ENCODE measurements at places on chromosomes 2 and 18.

- DNase-seq, result no peak
Observed at GRCh38 chr2:68686178-68686577, 42.8 kb downstream of the PROKR1 start.

- no peak for DNase-seq
Observed at GRCh38 chr2:233416706-233417105, 62.4 kb downstream of the DGKD start.

DNA sequence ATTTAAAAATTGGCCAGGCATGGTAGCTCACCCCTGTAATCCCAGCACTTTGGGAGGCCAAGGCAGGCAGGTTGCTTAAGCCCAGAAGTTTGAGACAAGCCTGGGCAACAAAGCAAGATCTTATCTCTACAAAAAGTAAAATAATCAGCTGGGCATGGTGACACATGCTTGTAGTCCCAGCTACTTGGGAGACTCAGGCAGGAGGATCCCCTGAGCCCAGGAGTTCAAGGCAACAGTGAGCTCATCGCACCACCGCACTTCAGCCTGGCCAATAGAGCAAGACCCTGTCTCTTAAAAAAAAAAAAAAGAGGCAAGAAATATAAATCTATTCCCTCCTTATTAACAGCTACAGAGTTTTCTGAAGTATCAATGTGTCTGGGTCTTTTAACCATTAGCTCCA lies 51.9 kb downstream of the ESCO1 start:
- DNase-seq, result no peak

DNA sequence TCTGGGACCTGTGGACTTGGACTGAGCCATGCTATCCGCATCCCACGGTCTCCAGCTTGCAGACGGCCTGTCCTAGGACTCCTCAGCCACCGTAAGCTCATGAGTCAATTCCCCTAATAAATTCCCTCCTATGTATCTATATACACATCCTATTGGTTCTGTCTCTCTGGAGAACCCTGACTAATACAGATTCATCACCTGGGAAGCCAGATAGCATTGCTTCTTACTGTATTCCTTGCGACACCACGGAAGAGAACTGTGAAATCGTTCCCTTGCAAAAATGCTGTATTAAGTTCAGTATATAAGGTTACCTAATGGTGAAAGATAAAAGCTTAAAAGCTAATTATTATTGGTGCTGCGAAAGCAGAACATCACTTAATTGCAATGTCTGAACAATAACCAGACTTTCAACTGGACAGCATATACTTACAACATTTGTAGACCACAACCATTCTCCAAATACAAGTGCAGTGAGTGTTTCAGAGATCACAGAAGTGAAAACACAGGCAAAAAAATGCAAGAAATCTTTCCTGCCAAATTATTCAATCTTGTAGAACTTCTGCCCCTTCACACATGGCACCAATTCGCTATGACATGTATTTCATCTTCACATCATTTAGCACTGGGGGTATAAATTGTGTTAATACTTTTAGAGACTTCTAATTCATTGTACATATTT lies 352.9 kb downstream of the TXNL1 start:
- peak; percentile 88 for DNase-seq

DNA sequence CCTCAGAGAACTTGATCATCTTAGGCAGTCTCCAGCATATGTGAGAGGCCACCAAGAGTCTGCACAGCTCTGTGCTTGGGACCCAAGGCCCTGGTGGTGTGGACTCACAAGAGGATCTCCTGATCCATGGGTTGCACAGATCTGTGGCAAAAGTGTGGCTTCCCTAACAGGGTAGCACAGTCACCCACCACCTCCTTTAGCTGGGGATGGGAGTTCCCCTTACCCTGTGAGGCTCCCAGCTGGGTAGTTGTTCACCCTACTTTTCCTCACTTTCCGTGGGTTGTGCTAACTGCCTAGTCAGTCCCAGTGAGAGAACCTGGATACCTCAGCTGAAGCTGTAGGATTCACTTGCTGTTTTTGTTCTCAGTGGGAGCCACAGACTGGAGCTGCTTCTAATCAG lies 123.7 kb downstream of the FTCDNL1 start:
- DNase-seq, result no peak

GRCh38 chr2:239440511-239440959 lies 39.7 kb upstream of the HDAC4 start:
- DNase-seq, result no peak

DNA sequence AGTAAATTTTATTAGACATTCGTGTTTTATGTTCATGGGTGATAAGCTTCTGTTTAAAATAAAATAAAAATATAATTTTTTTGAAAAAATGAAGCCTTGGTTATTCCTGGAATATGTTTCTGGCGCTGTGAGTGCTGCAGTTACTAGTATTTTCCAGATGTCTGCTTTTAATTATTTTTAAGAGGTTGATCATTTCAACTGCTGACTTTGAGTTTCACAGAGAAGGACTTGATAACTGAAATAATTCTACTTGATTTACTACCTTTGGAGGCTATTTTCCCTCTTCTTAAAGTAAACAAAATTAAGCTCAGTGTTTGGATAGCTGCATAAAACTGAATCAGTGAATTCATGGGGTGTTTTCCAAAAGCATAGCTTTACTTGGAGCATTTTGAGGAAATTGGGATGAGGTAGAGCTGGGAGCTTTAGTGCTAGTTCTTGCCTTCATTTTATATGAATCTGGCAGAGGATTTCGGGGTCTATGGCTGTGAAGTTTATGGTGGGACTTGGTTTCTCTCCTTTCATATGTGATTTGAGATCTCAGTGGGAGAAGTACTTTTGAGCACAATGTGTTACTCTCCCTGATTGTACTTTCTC lies 666.5 kb downstream of the DCDC2C start:
- no peak for DNase-seq

- no peak for DNase-seq
Observed at GRCh38 chr2:206792645-206793044, 27.2 kb downstream of the FASTKD2 start.

DNA sequence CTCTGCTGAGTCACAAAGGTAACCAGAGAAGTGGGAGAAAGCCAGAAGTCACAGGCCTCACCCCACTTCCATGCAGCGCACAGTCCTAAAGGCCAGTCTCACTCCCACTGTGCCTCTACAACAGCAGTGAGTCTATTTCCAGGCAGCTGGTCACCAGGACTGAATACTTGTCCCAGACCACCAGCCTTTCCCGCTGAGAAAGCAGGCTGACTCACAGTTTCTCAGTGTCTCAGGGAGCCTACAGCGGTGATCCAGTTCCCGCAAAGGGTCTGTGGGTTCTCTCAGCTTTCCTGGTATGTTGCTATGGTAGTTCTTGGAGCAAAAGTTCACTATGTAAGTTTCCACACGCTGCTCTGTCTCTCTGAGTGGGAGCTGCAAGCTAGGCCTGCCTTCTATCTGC lies 622.5 kb downstream of the RNF144A start:
- peak; percentile 93 for DNase-seq

DNA sequence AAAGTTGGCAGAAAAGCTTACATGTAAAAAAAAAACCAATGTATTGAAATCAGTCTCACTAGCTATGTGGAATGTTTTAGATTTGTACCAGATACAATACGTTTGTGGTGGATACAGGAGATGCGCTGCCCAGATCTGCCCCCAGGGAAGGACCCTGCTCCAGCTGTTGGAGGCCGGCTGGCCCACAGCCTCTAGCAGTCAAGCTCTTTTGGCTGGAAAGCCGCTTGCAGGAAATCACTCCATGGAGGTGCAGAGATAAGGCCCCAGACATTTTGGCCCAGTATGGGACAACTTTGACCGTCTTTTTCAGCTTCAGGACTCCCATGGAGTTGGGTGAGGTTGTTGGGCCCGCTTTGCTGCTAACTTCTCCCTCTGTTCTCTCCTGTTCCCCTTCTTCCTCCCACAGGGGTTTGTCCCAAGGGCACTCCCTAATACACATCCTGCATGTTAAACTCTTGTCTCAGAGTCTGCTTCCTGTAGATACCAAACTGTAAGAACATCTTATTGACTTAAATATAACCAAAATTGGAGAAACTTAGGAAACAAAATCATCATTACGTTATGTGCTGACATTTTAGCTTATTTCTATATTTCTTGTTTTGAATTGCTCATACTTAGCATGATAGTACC lies 1.7 kb upstream of the QPCT start:
- no peak for DNase-seq

- no peak for DNase-seq
Observed at GRCh38 chr2:23354554-23354953, 30.4 kb upstream of the KLHL29 start.

- DNase-seq, result no peak
Observed at GRCh38 chr2:55134316-55134706, 84.1 kb upstream of the RTN4 start.

DNA sequence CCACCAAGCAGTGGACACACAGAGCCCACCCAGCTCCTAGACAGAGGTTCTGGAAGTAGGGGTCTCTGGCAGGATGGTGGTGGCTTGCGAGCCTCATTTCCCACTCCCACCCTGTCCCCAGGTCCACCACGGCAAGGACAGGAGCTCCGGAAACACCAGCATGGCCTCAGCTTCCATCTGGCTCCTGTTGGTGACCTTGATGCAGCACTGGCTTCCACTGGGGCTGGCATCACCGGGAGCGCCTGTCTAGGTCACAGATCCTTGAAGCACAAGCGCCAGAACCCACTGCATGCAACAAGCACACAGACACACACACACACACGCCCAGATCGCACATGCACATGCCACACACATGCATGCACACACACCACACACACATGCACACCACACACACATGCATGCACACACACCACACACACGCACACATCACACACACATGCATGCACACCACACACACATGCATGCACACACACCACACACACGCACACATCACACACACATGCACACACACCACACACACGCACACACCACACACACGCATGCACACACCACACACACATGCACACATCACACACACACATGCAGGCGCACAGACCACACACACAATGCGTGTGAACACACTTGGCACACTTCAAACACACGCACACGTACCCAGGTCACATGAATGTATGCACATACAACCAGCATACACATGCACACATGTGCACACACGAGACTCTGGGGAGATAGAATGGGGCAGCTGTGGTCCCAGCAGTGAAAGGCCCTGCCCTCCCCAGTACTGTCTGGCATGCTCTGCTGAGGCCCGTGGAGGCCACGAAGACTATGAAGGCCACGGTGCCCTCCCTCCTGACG lies 63.7 kb downstream of the TWIST2 start:
- DNase-seq, result no peak

DNA sequence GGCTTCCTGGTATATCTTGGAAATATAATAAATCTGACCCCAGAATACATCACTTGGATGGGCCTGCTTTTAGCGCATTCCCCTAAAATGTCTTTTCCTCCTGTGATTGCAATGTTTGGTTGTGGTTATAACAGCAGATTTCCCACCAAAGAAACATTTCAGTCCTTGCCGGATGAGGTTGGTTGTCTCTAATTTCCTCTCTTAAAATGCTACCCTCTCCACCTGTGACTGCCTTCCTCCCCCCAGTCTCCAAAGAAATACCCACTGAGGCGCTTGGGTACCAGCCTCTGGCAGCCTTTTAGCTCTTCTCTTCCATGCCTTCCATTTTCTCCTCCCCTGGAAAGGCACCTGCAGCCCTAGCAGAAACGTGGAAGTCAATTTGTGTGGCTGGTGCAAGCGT lies 102.1 kb upstream of the SIX3 start:
- no peak for DNase-seq

DNA sequence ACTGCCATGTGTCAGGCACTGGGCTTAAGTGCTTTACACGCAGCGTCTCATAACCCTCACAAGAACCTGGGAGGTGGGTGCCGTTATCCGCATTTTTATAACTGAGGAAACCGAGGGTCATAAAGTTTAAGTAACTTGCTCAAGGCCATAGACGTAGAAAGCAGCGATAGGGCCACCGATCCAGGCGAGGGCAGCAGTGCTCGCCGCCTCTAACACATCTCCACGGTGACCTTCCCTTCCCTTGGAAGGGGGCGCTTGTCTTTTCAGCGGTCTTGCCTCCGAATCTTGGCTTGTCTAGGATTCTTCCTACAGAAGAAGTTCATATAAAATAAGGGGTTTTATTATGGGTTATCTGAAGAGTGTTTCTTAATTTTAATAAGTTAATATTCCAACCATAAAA lies 186.6 kb downstream of the GBX2 start:
- no peak for DNase-seq

DNA sequence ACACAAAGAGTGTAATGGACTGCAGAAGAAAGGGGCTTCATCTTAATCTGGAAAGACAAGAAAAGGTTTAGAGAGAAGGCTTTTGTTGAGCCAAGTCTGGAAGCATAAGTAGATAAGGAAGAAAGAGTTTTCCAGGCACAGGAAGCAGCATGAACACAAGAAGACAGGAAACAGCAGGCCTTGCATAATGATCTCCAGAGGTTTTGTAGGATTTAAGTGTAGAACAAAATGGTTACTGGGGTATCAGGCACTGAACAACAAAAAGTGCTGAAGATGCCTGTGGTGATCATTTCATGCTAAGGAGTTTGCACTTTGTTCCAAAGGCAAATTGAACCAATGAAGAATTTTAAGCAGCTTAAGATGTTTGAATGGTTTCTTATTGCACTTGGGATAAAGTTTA lies 281.6 kb upstream of the TANK start:
- no peak for DNase-seq

GRCh38 chr2:27573452-27573851 lies 9.4 kb upstream of the ZNF512 start:
- DNase-seq, result peak; percentile 9

GRCh38 chr2:47060652-47061170 lies 94.4 kb downstream of the STPG4 start:
- DNase-seq, result no peak

GRCh38 chr2:69830045-69830905 lies 815 bp downstream of the GMCL1 start:
- no peak for DNase-seq

DNA sequence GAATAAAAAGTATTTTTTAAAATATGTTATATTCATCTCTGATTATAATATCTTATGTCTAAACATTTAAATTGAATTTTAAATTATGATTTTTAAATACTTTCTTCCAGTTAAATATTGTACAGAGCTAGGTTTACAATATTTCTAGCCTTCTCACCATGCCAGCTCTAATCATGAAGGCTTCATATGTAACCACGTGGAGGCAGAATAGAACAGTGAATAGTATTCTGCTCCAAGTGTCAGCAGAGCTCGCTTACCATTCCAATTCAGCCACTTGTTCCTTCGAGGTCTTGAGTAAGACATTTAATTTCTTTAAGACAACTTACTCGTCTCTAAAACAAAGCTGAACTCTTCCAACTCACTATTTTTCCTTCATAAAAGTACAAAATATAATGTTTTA lies 871.8 kb downstream of the SUCLG1 start:
- no peak for DNase-seq

- DNase-seq, result no peak
Observed at GRCh38 chr2:110166266-110166665, 38.5 kb downstream of the NPHP1 start.

All from fibroblast of skin of abdomen (primary cell).